ENCODE measurements at places on chromosomes 12 and 14.

- DNase-seq = no peak
Measured at GRCh38 chr12:91890742-91891141, 254.9 kb downstream of the BTG1 start.

- DNase-seq = no peak
Measured at GRCh38 chr14:67887478-67887877, 67.9 kb downstream of the RAD51B start.

DNA sequence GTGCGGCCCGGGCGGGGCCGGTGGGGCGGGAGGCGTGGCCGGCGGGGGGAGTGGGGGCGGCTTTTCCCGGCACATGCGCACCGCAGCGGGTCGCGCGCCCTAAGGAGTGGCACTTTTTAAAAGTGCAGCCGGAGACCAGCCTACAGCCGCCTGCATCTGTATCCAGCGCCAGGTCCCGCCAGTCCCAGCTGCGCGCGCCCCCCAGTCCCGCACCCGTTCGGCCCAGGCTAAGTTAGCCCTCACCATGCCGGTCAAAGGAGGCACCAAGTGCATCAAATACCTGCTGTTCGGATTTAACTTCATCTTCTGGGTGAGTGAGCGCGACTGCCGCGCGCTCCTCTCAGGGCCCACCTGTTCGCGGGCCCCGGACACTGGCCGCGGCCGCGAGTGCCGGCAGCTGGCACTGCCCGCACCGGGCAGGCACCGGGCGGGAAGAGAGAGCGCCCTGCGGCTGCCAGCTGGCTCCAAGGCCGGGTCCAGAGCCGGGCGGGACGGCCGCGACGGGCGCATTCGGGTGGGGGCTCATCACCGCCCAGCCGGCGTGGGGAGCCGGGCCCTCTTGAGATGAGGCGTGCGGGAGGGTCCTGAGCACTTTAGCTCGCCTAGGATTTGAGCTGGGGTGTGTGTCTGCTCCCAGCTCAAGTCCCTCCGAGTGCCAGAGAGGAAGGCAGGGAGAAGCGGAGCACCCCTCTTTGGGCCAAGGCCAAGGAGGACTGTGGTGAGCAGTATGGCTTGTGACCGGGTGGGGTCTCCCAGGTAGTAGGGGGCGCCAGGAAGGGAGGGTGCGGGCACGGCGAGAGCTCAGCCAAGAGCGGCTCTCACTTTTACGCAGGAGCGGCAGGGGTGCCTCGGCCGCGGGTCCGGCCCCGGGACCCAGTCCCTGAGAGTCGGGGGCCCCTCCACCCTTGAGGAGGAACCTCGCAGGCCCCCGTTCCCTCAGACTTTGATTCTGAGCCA is at the start of gene CD9:
TSS of gene CD9 (plus strand) at position 145 of the 957 bp plus-strand sequence. CDS start at position 245, 100 bp downstream.
- no peak for DNase-seq

DNA sequence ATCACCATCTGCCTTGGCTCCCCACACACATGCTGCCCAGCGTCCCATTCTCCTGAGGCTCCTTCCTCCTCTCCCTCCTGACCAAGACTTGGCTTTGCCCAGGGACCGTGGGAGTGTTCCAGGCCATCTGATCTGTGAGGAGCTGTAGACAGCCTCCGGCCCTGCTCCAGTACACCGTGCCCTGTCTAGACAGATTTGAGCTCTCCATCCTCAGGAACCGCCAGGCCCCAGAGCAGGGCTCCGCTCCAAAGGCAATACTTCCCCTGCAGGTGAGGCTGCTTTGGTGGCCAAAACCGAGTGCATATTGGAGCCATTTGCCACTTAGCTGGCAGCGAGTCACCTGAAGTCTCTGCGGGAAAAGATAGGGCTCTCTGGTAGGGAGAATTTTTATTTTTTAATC is 147.4 kb downstream of the ANO2 start:
- DNase-seq = no peak

- no peak for DNase-seq
Measured at GRCh38 chr14:89185919-89186855, 230.8 kb downstream of the FOXN3 start.

DNA sequence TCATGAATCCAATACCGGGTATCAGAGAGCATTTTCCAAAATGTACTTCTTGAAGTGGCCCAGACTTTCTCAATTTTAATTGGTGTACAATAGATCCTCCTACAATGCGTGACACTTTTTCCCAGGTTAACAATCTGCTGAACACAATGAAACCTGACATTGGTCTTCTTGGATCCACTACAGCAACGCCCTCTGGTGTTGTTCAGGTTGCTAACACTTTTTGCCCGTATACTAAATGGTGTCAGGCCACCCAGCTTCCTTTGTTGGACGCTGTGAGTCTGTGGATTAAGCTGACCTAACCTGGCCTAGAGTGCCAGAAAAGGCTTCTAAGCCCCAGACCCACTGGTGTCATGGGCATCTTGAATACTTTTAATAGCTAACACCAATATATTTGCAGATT is 89.2 kb downstream of the KCNK10 start:
- no peak for DNase-seq

- DNase-seq = no peak
Measured at GRCh38 chr12:26906024-26906423, 31.8 kb downstream of the INTS13 start.

GRCh38 chr12:78085542-78086182 is 255.0 kb downstream of the NAV3 start:
- DNase-seq = no peak

GRCh38 chr14:90255871-90256270 is 482 bp upstream of the PSMC1 start:
- no peak for DNase-seq

DNA sequence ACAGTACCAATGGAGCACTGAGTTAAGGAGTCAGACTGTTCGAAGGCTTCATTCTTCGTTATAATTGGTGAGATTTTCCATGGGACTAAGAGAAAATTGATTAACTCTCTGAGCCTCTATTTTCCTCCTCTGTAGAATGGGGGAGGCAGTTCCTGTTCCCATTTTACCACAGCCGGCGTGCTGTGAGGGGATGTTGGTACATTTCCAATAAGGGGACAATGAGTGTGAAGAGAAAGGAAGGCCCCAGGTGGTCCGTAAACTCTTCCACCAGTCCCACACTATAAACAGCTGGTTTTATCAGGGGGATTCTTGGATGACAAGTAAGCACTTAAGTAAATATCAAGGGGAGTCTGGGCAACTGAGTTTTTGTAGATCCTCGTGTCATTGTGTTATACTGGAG is 109.9 kb downstream of the DAD1 start:
- no peak for DNase-seq

GRCh38 chr12:53791735-53792326 is 40.1 kb upstream of the CISTR start:
- DNase-seq = no peak

DNA sequence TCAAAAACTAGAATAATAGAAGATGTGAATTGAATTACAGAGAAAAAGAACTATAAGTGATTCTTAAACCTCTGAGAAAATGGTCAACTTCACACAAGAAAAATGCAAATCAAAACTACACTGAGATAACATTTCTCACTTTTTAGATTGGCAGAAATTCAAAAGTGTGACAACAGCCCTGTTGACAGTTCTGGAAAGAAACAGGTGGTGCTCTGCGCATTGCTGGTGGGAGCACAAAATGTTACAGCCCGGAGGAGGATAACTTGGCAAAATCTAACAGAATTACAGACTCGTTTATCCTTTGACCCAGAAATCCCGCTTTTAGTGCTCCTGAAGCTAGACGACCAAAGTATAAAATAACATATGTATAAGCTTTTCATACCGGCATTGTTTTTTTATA is 222.5 kb upstream of the CNTN1 start:
- no peak for DNase-seq

- no peak for DNase-seq
Measured at GRCh38 chr14:24673059-24673458, 39.1 kb upstream of the GZMB start.

DNA sequence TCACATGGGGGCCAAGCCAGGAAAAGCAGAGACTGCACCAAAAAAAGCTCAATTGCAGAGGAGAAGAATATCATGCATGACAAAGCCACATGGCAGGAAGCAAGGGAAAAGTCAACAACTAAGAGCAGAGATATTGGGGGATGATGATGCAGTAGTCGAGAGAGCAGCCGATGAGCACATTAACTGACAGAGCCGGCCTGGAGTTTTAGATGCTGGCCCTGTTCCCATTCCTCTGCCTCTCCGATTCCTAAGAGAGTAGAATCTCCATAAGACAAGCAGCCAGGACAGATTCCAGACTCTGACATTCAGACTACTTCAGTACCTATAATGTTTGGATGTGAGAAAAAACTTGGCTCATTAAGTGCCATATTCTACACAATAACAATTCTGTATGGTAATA is 155.9 kb downstream of the KCNH5 start:
- no peak for DNase-seq

GRCh38 chr12:47033789-47034555 is 45.4 kb upstream of the PCED1B start:
- no peak for DNase-seq

- peak; percentile 53 for DNase-seq
Measured at GRCh38 chr12:97038834-97039233, 131.8 kb downstream of the NEDD1 start.

DNA sequence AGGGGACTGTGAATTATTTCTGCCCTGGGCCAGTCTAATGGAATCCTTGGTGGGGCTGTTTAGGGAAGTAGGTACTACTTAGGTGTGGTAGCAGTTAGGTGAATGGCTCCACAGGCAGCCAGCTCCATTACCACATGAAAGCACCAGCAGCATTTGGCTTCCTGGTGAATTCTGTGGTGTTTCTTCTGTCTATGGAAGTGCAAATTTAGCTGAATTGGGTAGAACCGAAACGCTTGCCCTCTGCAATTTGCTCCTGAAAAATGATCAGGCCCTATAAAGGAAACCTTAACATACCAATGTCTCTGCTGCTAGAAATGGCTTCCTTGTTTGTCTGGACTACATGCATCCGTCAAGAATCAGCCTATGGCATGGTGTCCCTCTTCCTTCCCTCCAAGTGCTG is 16.4 kb downstream of the FLRT2 start:
- DNase-seq = no peak

- peak; percentile 45 for DNase-seq
Measured at GRCh38 chr14:55430024-55430690, 10.3 kb downstream of the TBPL2 start.

DNA sequence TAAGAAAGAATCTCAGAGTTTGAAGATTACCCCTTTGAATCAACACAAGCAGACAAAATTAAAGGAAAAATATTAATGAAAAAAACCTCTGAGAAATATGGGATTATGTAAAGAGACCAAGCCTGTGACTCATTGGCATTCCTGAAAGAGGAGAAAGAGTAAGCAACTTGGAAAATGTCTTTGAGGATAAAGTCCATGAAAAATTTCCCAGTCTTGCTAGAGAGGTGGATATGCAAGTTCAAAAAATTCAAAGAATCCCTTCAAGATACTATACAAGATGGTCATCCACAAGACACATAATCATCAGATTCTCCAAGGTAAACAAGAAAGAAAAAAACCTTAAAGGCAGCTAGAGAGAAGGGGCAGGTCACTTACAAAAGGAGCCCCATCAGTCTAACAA is 13.3 kb downstream of the SLCO1B1 start:
- DNase-seq = no peak

GRCh38 chr12:98424726-98425401 is 90.5 kb upstream of the TMPO start:
- peak; percentile 93 for DNase-seq

GRCh38 chr12:57744194-57744776 is 554 bp upstream of the TSPAN31 start:
- DNase-seq = no peak

- no peak for DNase-seq
Measured at GRCh38 chr12:48510111-48510510, 15.3 kb upstream of the OR8S1 start.

DNA sequence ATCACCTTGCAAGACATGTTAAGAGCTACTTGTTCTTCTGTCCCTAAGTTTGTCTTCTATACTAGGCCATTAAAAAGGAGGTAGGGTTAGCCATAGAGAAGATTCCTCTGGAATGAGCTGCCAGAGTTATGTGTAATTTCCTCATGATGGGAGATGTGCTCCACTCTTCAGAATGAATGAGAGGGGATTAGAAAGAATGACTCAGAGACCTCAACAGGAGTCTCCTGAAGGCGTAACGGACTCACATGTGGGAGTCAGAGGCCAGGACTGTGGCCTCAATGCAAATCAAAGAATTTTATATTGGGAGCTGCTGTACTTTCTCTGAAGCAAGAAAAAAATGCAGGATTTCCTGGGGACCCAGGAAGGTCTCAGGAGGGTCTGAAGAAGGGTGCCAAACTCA is 87.8 kb upstream of the ATXN7L3B start:
- DNase-seq = peak; percentile 43

- no peak for DNase-seq
Measured at GRCh38 chr12:133058203-133059113, 21.1 kb downstream of the ZNF84 start.

DNA sequence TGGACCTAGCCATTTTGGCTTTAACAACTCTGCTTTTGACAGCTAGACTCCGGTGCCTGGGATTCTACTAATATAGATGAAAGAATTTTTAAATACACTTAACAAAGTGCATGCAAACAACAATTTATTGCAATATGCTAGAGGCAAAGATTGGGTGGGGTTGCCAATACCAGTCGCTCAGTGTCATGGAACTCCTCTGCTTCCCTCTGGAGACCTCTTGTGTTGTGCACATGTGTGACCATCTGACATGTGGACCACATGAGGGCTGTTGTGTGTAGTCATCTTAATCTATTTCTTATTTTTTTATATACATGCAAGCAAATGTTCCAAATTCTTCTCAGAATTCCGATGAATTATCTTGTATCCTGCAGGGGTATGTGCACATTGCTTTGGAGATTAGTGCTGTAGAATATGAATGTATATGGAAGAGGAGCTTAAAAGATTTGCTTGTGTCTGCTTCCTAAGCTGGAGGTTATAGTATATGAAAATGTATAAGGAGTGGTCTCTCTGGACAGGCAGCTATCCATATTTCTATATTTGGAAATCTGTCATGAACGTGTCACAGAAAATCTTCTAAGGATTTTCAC is 24.2 kb upstream of the STXBP6 start:
- DNase-seq = no peak

- no peak for DNase-seq
Measured at GRCh38 chr12:109473006-109473405, 4.1 kb downstream of the KCTD10 start.

GRCh38 chr14:53209370-53209769 is 56.2 kb upstream of the DDHD1 start:
- no peak for DNase-seq

DNA sequence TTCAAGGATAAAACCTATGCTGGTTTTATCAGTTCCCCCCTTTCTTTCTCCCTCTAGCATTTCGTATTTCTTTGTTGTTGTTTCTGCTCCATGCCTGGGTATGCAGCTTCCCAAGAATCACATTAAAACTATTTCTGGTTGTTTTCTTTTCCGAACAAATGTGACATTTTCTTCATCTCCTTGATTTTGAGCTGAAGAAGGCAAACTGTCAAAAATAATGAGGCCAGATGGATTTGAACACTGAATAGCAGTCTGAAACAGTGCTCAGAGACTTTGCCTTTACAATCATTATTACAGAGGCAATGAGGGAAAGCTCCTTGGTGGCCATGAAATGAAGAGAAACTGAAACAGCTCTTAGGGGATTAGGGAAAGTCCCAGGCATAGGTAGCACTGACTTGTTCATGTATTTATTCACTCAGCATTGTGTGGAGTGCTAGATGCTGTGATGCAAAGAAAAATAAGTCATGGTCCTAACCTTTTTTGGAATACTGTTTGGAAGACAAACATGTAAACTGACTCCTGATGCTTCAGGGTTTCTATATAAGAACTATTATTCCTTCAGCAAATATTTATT is 319.5 kb downstream of the FUT8 start:
- DNase-seq = no peak

- DNase-seq = no peak
Measured at GRCh38 chr12:53251477-53252348, 16.4 kb upstream of the ESPL1 start.

GRCh38 chr12:75622492-75622891 is 111.1 kb upstream of the KRR1 start:
- no peak for DNase-seq

GRCh38 chr12:79527473-79527872 is 163.3 kb downstream of the PAWR start:
- DNase-seq = no peak

Measured in kidney epithelial cell (primary cell).